ENCODE measurements at places on chromosomes 11 and 22.

GRCh38 chr11:37929100-37929653 is 1331.1 kb upstream of the RAG2 start:
- DNase-seq = no peak

DNA sequence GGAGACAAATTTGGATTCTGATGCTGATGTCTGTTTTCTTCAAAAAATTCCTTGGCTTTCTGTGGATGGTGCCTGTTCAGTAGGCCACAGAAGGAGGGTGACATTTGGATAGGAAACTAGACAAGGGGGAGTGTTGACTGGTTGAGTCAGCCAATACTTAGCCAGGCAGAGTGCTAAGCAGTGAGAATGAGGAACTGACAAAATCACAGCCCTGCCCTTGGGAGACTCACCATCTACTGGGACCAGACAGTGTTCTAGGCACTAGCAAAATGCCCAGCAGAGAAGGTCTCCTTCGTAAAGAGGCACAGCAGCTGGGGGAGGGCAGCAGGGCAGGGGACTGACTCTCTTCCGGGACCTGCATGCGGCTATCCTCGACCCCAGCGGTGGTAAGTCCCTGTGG is 190.2 kb downstream of the DSCAML1 start:
- no peak for DNase-seq

DNA sequence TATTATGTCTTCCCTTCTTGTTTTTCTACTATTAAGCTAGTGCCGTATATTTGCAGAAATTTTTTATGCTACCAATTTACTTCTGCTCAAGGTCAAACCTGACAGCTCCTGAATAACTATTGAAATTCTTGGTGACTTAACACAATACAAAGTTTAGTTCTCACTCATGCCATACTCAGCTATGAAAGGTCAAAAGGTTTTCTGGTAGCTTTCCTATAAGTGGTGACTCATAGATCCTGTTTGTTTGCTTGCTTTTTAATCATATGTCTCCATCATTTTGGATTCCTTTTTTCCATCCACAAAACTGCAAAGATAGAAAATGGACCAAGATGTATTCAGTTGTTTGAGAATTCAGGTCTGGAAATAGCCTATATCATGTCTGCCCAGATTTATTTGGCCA is 855.8 kb upstream of the LRRC4C start:
- DNase-seq = no peak

DNA sequence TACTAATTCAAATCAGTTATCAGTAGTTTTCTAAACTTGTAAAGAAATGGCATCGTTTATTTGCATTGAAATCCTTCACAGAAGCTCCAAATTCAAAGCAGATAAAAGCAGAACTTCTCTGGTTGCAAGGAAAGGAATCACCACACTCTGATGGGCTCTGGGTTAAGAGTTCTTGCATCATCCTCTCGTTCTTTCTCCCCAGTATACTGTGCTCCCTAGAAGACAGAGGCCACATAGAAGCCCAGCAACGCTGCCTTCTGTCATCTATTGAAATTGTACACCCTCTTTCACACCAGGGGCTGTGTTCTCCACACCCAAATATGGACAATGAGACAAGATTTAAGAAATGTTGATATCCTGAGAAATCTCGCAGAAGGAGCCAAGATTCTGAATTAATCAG is 29.3 kb downstream of the FAT3 start:
- DNase-seq = no peak

DNA sequence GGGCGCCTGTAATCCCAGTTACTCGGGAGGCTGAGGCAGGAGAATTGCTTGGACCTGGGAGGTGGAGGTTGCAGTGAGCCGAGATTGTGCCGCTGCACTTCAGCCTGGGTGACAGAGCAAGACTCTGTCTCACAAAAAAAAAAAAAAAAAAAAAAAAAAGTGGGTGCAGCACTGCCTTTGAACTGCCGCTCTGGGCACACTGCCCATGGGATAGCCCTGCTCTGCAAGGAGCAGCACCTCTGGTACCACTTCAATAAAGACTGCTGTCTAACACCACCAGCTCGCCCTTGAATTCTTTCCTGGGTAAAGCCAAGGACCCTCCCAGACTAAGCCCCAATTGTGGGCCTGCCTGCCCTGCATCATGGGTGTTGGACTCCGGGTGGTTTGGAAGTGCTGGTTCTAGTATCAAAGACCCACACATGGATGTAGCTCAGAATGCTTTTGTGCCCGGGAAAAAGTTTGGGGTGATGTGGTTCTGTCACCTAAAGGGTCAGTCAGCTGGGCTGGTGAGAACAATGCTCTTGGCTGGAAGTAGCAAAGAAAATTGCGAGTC is 444.3 kb downstream of the TBC1D22A start:
- DNase-seq = no peak
